Ecto neural progenitor cell (in vitro differentiated cells): ENCODE measurements at places on chromosomes 1 and 21.

GRCh38 chr1:211339631-211340041 lies 13.0 kb downstream of the TRAF5 start:
- no peak for DNase-seq

- DNase-seq, result no peak
These were observed 1489.1 kb downstream of the BRINP3 start for GRCh38 chr1:188988589-188988988.

GRCh38 chr1:231827337-231828105 lies 200.9 kb downstream of the DISC1 start:
- no peak for DNase-seq

GRCh38 chr1:9807541-9807940 lies 16.2 kb downstream of the CLSTN1 start:
- no peak for DNase-seq

GRCh38 chr1:22702296-22703085 lies 8.1 kb upstream of the EPHB2 start:
- DNase-seq, result no peak

- DNase-seq, result no peak
These were observed 2.7 kb upstream of the HSPG2 start for GRCh38 chr1:21939650-21940374.

- DNase-seq, result no peak
These were observed 120.6 kb upstream of the RAVER2 start for GRCh38 chr1:64624218-64624713.

DNA sequence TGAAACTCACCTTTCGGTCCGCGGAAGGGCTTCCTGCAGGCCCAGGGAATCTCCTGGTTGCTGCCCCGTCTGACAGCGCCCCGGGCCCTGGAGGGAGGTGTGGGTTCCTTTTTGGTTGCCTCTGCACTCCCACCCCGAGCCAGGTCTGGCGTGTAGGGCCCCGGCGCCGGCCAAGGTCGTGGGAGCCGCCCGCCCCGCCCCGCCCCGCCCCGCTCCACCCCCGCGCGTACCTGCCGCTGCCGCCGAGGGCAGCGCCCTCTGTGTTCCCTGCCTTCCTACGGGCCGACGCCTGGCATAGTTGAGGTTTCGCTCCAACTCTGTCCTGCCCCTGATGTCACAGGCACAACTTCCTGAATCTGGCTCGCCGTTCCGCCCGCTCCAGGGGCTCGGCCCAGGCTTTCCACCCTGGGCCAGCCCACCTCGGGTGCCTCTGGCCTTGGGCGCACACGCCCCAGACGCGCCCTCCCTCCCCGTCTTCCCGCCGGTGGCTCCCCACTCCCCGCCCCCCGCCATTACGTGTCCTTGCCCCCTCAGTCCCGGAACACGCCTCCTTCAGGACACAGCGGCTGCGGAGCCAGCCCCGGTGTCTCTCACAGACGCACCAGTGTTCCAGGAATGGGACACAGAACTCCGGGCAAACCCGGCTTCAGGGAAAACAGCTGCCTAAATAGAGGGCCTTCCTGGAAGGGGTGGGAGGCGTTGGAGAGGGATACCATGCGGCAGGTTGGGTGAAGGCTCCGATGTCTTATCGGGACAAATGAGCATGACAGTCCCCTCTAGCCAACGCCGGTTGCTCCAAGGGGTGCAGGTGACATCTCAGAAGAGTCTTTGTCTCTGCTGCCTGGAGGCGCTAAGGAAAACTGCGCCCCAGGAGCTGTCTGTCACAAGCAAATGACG lies at the start of gene KIAA0040:
Gene KIAA0040, minus strand, starts transcription at position 147 of the 897 bp plus-strand sequence. CDS start 31,763 bp downstream, outside the sequence.
- peak; percentile 77 for DNase-seq

DNA sequence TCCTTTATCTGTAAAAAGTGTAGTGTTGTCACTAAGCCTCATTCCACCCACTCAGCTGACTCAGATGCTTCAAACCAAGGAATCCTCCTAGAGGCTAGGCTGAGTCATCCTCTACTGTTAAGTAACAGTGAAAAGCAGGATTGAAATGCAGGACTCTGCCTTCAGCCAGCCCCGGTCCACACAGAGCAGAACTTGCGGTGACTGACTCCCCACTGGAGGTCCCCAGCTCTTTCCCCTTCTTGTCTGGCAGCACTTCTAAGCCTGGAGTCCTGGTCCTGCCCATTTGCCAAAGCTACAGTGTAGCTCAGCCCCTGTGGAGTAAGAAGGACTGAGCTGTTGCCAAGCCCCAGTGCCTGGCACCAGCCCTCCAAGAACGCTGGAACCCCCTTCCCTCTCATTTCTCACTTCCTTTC lies 1.7 kb downstream of the RAB7B start:
- no peak for DNase-seq

DNA sequence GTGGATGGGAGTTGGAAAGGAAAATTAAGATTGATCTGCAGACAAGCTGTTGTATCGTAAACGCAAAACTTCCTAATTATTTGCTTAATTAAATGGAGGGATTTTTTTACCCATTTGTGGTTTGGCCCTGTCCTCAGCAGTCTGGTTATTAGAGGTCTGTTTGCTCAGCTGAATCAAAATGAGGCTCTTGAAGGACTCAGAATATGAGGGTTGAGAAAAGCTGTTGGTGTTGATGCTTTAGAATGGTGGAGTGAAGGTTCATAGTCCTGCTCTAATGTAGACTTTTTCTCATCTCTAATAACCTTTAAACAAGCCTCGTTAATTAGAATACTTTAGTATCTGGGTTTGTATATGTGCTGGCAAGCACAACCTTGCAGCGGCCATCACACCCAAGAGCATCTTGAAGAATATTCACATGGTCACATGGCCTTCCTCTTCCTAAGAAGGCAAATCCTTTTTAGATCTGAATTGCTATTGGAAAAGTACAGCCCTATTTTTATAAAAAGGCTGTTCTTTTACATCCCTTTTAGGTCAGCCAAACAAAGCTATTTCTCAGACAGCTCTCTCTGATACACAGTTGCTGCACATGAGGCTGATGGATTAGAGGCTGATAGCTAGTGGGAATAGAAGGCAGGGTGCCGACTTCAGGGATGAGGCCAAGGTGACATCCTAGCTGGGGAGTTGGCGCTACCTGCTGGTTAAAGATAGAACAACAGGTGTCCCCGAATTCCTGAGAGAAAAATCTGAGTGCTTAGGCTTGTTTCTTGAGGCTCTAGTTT lies 53.8 kb downstream of the MACF1 start:
- peak; percentile 71 for DNase-seq

DNA sequence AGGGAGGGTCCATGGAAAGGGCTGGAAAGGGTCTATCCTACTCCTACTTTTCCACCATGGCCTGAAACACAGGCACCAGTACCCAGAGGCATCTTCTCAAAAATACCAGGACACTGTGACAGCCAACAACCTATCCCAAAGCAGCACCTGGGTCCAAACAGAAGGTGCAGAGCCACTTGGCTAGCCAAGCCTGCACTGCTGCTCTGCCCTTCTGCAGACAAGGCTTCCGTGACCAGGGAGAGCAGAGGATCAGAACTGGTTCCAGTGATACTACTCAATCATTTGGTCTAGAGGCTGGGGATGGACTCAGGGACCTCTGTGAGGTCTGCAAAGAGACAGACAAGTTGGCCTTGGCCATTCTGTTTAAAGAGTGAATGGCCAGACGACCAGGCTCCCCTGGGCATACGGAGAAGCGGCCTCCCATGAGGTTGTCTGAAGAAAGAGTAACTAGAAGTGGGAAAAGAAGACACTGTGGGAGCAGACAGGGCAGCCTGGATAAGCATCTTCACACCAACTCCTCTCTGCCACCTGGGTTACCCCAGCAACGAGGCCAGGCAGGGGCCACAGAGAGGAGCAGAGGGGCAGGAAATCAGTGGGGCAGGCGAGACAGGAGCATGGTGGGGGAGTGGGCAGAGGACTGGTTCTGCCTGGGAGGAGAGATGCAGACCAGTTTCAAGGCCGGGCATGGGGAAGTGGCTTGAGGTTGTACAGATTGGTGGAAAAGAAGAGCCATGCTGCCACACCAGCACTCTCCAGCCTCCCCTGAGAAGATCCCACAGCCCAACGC lies 5.7 kb downstream of the KCNN3 start:
- no peak for DNase-seq

DNA sequence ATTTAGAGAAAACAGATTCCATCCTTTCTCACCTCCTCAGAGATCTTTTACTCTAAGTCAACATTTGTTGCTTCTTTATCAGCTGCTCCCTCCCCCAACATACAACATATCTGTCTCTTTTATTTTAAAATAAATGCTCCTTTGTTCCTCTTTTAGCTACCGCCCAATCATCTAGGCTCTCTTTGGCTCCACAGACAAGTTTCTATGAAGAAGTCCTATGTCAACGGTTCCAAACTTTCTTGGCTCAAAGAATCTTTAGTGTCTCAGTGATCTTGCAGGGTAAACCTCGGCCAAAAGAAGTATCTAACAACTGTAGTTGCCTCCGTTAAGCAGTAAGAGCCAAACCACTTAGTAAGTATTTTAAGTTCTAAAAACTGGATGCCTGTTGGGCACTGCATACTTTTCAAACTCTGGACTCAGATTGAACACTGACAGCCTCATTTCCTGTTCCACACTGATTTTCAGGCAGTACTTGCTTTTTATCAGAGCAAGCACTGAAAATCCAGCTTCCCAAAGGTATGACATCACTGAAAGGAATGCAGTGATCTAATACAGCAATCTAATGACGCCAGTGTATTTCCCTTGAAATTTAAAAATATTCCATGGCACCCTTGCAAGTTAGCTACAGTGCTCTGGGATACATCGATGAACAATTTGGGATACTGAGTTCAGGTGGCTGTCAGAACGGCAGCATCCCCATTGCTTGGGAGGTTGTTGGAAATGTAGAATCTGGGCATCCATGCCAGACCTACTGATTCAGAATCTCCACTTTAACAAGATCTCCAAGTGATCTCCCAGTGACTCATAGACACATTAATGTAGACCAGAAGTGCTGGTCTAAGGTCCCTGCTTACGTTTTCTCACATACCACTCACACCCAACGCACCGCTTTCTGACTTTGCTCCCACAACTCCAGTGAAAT lies 26.8 kb downstream of the EGLN1 start:
- no peak for DNase-seq

- DNase-seq, result no peak
These were observed 175.3 kb upstream of the KIAA0040 start for GRCh38 chr1:175367896-175368295.

DNA sequence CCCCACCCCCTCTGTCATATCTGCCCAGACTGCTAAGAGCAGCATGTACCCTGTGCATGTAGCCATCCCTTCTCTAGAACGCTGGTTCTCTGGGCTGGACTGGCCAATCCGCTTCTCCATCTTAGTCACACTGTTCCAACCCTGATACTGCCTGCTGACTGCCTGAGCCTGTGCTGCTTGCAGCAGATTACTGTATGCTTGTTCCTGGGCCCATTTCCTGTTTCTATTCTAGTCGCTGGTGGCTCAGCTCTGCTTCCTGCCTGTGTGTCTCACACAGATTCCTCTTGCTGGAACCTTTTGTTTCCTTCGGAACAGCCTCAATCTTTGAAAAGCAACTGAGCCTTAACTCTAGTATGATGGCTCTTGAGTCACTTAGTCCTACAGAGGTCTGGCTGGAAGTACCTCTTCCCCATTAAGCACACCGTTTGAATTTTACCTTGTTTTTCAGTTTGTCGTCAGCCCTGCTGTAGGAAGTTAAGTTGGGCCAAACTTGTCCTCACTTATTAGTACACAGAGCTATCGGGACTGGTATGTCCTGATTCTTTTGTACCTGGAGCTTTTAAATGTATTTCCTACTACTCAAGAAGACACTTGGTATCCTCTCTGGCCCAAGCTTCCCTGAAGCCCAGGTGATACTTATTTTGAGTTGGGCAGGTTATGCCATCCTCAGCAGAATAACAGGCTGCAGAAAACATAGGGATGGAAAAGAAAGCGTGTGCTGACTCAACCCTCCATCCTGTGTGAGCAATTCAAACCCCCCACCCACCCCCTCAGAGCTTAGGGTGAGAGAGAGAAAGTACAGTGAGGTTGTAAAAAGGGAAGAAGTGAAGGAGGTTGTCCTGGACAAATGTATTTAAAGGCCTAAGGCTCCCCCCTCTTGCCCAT lies 43.4 kb upstream of the PIGV start:
- peak; percentile 57 for DNase-seq

GRCh38 chr1:223009406-223009805 lies 133.6 kb downstream of the TLR5 start:
- DNase-seq, result no peak
